ENCODE measurements at places on chromosomes 6 and 20.
A peak's percentile ranks its signal among the peaks of the same experiment; 100 is the strongest.

DNA sequence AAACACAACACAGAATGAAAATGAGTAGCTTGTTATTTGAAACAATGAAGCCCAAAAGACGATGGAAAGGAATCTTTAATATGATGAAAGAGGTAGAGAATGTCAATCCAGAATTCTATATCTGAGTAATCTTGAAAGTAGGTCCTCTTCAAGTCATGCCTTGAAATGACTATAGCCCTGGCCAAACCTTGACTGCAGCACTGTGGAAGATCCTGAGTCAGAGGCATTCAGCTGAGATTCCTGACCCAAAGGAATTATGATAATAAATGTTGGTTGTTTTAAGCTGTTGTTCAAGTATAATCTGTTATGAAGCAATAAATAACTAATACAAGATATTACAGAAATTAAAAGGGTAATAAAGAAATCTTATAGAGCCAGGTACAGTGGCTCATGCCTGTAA is 64.8 kb downstream of the IBTK start:
- peak; percentile 17 for DNase-seq

GRCh38 chr20:60901831-60902230 is 350.2 kb upstream of the CDH4 start:
- no peak for DNase-seq

DNA sequence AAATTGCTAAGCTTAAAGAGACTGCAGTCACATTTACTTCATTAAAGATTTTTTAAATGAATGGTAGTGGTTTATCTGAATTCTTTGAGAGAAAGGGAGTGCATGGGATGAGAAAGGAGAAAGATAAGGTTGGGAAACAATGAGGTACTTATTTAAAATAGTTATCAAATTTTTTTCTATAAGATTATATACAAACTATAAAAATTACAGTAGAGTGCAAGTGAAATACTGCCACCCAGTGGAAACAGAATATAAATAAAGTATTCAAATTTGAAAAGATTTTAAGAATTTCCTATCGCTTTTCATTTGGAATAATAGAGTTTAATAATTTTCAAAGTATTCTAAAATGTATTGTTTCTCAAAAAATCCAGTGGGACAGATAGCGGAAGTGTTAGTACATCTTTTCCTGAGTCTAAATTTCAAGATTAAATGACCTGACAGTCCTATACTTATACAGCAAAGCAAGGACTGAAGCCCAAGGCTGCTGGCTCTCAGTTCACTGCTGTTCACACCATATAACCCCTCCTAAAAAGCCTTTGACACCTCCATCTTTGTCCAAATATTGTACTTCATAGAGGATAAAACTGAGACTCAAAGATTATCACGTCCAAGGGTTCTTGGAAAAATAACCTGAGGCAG is 31.1 kb downstream of the EPM2A start:
- DNase-seq: no peak

DNA sequence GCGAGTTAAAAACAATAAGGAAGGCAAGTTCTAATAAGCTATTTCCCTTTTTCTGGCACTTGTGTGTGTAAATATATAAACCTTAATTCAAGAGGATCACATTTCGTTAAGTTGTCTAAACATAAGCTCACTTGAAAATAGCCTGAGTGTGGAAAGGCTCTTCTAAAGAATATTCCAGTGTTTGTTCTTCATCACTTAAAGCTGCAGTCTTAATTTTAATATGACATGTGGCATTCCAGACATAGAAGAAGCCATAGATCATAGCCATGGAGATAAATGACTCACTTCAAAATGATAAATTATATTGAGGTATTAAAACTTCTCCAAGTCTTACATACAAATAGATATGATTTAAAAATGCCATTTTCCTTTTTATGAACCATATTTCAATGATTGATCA is 42.1 kb downstream of the IYD start:
- no peak for DNase-seq

DNA sequence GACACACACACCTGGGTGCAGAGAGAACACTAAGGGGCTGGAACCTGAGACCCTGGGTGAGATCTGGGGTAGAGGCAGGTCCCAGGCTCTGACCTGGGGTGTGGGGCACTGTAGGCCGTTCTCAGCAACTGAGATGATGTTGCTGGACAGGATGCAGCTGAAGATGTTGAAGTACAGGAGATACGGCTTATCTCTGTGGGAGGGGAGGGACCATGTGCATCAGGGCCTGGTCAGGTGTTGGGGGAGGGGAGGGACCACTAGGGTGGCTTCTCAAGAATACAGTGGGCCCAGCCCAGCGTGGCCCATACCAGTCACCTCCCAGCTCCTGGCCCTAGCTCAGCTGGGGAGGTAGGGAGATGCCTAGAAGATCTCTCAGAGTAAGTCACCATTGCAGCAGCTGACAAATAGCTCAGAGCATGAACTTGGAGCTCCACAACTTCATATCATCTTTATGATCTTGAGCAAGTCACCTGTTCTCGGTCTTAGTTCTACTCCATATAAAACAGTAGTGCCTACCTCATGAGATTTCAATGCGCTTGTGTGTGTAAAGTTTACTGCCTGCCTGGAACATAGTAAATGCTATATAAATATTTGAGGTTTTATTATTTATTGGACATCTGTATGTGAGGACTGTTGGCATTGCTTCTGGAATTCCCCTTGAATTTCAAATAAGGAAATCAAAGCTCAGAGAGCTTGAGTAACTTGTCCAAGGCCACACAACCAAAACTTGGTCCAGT is 3.8 kb downstream of the SLC44A4 start:
- DNase-seq: no peak

DNA sequence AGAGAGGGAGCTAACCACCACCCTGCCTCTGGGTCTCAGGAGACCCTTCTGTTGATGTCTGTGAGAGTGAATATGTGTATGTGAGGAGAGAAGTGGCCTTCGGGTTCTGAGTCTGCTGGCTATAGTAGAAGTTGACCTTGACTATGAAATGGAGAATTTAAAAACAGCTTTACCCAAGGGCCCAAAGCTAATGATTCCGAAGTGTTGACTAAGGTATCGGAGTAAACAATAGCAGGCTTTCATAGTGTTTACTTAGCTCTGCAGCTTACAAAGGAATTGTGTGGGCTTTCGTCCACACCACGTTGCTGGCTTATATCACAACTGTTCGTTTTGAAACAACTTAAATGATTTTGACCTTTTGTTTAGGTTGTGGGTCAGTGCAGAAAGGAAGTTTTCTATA is 126.5 kb upstream of the JAG1 start:
- no peak for DNase-seq

- DNase-seq: no peak
Measured at GRCh38 chr6:135731116-135731515, 120.4 kb upstream of the PDE7B start.
